Activated CD4-positive, alpha-beta memory T cell treated with anti-CD3 and anti-CD28 coated beads, Interleukin-2, amount 10 ng/mL, durations not matched to agents 7 days and 5 days (primary cell): ENCODE measurements at places on chromosomes 2 and 18. TPM values are rescaled to one million over a fixed set of nuclear protein-coding genes. Genes with fewer than 3 reads are reported as not detected.

Gene GBX2
- total RNA-seq: not detected

Gene DYNC2LI1
- 6.9 TPM for total RNA-seq

Gene PLB1
- 1.2 TPM for total RNA-seq

Gene NYAP2
- not detected for total RNA-seq

Gene LYG2
- not detected for total RNA-seq

- H3K4me1 ChIP-seq: no peaks in the 10 kb centered on the region
- no peak overlapping the region for H3K27ac ChIP-seq
- no peaks in the 10 kb centered on the region for H3K27me3 ChIP-seq
- H3K36me3 ChIP-seq: no peaks in the 10 kb centered on the region
These were observed 133.1 kb upstream of the CTAGE1 start for GRCh38 chr18:22550861-22551260.

DNA sequence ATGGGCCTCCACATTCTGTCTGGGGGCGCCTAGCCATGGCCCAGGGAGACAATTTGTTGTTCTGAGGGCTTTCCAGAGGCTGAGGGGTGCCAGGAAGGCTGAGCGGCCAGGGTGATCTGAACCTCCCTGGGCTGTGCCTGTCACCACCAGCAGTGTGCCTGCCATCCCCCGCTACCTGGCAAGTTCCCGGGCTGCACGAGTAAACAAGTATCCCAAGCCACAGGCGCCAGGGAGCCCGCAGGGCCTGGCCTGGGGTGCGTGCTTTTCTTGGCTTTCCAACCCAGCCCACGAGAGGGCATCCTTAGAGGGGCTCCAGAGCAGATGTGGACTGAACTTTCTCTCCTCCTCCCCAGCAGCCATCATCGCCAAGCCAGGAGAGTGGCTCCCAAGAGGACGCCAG, 35.1 kb upstream of the B3GNT7 start:
- H3K27me3 ChIP-seq: peaks cover 2% of the 10 kb centered on the region
- no peak overlapping the region for H3K27ac ChIP-seq
- DNase-seq: no peak
- H3K4me3 ChIP-seq: no peak overlapping the region
- no peaks in the 10 kb centered on the region for H3K36me3 ChIP-seq
- H3K4me1 ChIP-seq: peaks cover 21% of the 10 kb centered on the region

DNA sequence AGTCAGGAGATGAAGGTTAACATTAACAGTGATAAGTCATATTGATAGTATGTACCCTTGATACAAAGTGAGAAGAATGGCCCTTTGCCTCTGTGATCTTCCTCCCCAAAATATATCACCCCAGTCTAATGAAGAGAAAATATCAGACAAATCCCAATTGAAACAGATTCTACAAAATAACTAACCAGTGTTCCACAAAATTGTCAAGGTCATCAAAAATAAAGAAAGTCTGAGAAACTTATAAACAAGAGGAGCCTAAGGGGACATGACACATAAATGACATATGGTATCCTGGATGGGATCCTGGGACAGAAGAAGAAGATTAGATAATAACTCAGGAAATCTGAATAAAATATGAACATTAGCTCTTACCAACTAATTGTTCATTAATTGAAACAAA, 398.4 kb downstream of the DSC3 start:
- DNase-seq: no peak
- H3K27me3 ChIP-seq: no peaks in the 10 kb centered on the region
- H3K4me3 ChIP-seq: no peak overlapping the region
- no peak overlapping the region for H3K27ac ChIP-seq
- H3K4me1 ChIP-seq: no peaks in the 10 kb centered on the region
- no peaks in the 10 kb centered on the region for H3K36me3 ChIP-seq

DNA sequence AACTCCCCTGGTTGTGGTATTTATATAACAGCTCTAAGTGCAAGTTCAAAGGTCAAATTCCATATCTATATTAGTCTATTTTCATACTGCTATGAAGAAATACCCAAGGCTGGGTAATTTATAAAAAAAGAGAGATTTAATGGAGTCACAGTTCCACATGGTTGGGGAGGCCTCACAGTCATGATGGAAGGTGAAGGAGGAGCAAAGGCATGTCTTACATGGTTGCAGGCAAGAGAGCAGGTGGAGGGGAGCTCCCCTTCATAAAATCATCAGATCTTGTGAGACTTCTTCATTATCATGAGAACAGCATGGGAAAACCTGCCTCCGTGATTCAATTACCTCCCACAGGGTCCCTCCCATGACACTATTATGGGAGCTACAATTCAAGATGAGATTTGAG, 179.6 kb upstream of the FBXO11 start:
- no peak overlapping the region for H3K4me3 ChIP-seq
- no peak for DNase-seq
- no peaks in the 10 kb centered on the region for H3K4me1 ChIP-seq
- no peak overlapping the region for H3K27ac ChIP-seq
- H3K36me3 ChIP-seq: no peaks in the 10 kb centered on the region

DNA sequence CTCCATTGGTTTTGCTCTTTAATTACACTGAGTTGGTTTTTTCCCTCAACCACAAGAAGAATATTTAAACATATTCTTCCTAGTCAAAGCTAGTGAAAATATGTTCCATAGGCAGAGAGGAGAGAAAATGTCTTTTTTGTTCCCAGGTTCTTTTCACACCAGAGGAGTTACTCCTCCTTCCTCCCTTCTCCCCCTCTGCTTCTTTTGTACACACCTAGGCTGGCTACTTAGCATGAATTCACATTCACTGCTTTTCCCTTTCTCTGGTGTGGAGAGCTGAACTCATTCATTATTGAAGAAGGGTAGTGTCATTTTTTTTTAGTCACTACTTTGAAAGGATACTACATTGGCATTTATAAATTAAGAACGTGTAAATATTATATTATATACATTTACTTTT, 56.6 kb upstream of the UGP2 start:
- H3K27me3 ChIP-seq: peaks cover 7% of the 10 kb centered on the region
- H3K4me3 ChIP-seq: no peak overlapping the region
- H3K27ac ChIP-seq: no peak overlapping the region
- no peak for DNase-seq

- H3K36me3 ChIP-seq: no peaks in the 10 kb centered on the region
- DNase-seq: no peak
- no peak overlapping the region for H3K27ac ChIP-seq
- no peaks in the 10 kb centered on the region for H3K27me3 ChIP-seq
- no peaks in the 10 kb centered on the region for H3K4me1 ChIP-seq
These were observed 761.3 kb downstream of the TSN start for GRCh38 chr2:122516775-122517174.
